ENCODE measurements at places on chromosomes 12 and 14.

- DNase-seq: no peak
Measured at GRCh38 chr14:57491640-57492039, 2.0 kb downstream of the CCDC198 start.

DNA sequence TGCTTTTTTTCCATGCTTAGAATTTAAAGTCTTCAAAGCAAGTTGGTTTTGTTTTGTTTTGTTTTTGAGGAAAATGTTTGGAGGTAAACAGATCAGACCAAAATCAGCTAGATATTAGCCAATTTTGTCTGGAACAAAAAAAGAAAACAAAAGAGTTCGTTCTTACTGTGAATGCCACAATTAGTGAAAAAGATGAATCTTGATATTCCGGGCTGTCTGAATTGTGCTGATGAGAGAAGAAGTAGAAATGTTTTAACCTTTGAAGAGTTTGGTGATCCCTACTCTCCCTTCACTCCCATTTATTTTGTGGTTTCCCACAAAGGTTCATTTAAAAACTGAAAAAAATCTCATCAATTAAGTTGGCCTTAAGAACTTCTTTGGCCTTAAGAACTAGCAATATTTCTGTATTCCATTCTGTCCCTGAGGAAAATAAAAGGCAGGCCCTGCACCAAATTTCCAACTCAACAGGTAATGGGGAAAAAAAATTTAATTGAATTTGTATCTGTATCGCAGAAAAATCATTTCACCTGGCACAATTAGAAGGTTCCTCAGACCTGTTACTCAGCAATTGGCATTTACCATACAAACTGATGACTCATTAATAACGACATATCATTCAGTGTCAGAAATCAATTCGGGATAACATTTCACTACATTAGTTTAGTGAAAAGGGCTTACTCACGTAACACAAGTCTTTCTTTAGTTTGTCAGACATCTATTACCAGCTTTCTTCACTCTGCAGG is 562 bp upstream of the GLIPR1L2 start:
- DNase-seq: no peak

DNA sequence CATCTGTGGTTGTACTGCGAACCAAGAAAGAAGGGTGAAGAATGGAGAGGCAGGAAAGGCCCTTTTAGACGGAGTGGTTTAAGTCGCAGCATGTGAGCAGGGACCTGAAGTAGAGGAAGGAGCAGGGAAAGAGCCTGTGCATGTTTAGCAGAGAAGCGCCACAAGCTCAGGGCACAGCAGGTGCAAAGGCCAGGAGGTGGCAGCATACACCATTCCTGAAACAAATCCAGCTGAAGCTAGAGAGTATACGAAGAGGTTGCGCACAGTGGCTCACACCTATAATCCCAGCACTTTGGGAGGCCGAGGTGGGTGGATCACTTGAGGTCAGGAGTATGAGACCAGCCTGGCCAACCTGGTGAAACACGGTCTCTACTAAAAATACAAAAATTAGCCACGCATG is 49.9 kb downstream of the HELB start:
- DNase-seq: peak; percentile 15

- DNase-seq: peak; percentile 10
Measured at GRCh38 chr12:64318605-64319004, 72.0 kb downstream of the C12orf56 start.

GRCh38 chr14:38255673-38256532 is at the start of gene CLEC14A:
Gene CLEC14A, minus strand, starts transcription at chr14:38256093. Its CDS starts 71 bp downstream, at chr14:38256022.
- DNase-seq: no peak

- no peak for DNase-seq
Measured at GRCh38 chr14:37081218-37081617, 91.2 kb downstream of the SLC25A21 start.

DNA sequence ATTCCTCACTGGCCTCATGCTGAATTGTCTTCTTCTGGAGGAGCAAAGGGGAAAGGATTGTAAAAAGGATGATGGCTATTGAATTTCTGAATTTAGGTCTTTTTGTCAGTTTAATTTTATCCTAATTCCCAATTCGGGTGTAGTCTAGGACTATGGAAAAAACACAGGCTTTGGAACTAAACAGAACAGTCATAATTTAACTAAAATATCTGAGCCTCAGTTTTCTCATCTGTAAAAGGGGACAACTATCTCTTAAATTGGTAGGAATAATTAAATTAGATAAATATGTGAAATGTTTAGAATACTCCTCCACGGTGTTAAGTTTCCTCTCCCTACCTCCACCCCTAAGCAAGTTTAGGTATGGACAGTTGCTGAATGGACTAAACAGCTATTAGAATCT is 3.2 kb upstream of the SP1 start:
- DNase-seq: no peak
